ENCODE measurements at places on chromosomes 2 and 18.

GRCh38 chr2:191391171-191391570 is 146.0 kb downstream of the MYO1B start:
- no peak for DNase-seq

GRCh38 chr2:240208631-240209211 is 68.3 kb upstream of the OTOS start:
- no peak for DNase-seq

DNA sequence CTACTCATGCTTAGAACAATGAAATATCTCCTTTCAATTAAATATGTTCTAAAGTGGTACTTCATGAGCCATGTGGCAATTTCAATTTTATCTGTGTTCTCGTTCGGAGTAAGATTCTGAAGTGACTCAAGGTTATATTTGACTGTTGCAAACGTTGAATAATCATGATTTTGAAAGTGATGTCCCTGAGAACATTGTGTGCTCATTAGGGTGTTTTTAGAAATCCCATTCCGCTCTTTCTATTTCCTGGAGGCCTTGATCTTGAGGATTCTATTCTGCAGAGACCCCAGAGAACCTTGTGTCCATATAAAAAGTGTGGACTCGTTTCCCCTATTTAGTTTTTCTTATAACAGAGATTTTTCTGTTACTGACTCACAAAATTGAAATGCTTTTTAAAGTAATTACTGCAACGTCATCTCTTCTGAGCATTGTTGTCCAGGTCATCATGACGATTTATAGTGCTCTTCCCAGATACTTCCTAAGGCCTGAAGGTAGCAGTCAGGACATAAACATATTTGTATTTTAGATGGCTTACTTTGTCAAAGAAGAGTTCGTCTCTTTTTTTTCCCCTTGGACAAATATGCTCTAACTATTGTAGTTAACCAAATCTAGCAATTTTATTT is 27.2 kb downstream of the IL1R2 start:
- no peak for DNase-seq

- DNase-seq: no peak
These were observed 27.7 kb downstream of the FHL2 start for GRCh38 chr2:105371156-105371555.

DNA sequence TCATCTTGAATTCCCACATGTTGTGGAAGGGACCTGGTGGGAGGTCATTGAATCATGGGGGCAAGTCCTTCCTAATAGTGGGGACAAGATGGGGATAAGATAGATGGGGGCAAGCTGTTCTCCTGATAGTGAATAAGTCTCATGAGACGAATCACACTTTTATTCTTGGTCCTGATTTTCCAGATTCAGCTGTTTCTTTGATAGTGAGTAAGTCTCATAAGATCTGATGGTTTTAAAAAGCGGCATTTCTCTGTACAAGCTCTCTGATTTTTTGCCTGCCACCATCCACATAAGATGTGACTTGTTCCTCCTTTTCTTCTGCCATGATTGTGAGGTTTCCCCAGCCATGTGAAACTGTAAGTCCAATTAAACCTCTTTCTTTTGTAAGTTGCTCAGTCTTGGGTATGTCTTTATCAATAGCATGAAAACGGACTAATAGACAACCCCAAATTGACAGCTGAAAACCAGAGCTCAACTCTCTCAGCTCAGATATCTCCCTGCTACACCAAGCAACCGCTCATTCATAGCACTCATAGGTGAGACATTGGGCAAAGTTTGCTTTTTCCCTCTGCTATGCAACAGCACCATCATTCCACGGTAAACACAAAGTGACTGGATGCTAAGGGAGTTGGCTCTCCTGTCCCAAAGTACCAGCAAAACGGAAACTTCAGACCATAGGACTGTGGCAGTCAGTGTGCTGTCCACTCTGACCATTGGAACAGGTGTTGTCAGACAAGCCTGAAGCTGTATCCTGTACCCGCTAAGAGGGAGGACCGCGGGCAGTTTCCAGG is 44.9 kb upstream of the TBC1D8 start:
- DNase-seq: no peak

DNA sequence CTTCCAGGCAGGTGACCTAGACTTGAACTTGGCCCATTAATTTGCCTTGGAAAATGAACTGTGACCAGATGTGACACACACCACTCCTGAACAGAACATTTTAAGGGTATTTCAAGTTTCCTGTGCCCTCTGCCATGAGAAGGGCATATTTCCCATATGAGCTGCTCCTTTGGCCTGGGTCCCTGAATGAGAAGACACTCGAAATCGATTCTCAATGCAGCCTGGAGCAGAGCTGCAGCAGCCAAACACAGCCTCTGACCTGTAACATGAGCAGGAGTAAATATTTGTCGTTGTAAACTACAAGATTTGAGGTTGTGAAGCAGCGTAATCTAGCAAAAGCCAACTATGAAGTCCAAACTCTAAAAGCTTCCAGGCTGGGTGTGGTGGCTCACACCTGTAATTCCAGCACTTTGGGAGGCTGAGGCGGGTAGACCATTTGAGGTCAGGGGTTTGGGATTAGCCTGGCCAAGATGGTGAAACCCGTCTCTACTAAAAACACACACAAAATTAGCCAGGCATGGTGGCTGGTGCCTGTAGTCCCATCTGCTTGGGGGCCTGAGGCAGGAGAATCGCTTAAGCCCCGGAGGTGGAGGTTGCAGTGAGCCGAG is 30.1 kb upstream of the SOS1 start:
- no peak for DNase-seq

- no peak for DNase-seq
These were observed 33.9 kb upstream of the DARS1 start for GRCh38 chr2:136019306-136019705.

DNA sequence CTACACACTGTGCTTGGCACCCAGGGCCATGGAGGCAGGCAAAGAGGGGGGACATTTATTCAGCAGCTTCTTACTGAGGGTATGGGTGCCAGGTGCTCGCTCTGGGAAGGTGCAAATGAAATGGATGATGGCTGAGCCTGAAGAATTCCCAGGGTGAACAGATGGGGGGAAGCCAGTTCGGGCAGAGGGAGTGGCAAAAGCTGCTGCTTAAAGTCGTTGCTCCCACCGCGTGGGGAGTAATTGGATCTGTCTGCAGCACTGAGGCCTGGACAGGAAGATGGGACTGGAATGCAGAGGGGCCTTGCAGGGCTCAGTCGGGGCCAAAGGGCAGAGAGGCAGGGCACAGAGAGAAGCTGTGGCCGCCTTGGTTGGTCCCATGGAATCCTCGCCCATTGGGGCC is 51.2 kb downstream of the NEDD4L start:
- DNase-seq: no peak

- no peak for DNase-seq
These were observed 1470.3 kb upstream of the ACVR2A start for GRCh38 chr2:146374505-146374904.

GRCh38 chr2:46438794-46439193 is 40.6 kb upstream of the TMEM247 start:
- no peak for DNase-seq
